Right forelimb (tissue), 1 donor: ENCODE measurements at places on chromosomes 6 and 20.

- no peak for DNase-seq
Observed at GRCh38 chr6:40194447-40195170, 260.3 kb upstream of the MOCS1 start.

DNA sequence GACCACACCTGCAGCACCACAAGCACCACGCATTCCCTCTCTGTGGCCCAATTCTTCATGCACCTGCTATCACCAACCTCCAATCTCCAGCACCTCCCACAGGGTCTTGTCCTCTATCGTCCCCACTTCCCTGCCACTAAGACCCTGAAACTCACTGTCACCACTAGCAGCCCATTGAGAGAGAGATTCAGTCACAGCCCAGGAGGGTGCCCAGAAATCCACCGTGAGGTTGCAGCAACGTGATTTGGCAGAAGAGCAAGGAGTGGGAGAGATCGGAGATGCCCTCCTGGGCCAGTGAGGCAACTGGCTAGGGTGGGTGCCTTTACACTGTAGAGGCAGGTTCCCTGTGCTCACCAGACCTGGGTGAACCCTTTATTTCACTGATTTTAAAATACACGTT lies 90.1 kb downstream of the ANKRD60 start:
- no peak for DNase-seq

DNA sequence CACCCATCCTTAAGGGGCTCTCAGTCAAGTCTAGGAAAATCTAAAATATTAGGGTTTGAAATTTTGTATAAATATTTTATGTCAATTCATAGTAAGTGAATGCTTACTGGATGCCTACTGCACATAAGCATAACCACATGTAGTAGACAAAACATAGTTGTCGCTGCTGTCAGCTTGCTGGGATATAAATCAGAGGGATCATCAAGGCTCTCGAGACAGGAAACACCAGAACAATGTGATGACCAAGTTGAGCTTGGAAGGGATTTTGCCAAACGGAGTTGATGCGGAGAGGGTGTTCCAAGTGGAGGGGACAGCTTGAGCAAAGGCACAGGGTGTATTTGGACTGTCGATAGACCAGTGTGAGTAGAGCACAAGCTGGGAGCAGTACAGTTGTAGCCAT lies 105.8 kb upstream of the SUPT3H start:
- no peak for DNase-seq

DNA sequence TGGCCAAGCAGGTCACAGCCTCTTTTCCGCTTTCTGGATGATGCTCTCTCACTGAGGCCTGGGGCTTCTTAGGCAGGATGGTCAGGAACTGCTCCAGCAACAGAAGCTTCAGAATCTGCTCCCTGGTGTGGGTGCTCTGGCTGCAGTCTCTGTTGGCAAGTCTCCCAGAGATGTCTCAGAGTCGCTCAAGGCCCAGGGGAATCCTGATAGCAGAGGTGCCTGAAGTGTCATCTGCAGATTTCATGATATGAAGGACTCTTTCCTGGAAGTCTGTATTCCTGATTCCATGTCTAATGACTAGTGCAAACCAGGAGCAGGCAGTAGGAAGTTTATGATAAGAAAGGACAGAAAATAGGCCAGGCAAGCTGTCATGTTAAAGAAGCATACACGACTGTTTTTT lies 20.3 kb downstream of the ZSCAN31 start:
- no peak for DNase-seq

DNA sequence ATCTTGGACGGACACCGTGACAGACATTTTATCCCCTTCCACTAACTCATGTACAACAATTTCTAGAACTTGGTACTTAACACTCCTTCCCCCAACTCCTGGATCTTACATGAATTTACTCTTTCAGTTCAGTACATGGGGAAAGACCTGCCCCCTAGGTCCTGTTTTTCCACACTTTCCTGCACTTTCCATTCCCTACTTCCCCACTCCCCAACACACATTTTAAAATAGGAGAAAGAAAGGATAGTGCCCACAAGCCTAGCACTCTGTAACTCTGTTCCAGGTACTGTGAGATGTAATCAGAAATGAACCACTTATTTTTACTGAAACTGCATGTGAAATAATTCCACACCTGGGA lies 1.3 kb downstream of the ADGRG6 start:
- DNase-seq, result no peak

GRCh38 chr20:1673424-1673823 lies 15.8 kb upstream of the SIRPG start:
- no peak for DNase-seq

GRCh38 chr6:107894809-107895396 lies 63.1 kb downstream of the SEC63 start:
- no peak for DNase-seq

DNA sequence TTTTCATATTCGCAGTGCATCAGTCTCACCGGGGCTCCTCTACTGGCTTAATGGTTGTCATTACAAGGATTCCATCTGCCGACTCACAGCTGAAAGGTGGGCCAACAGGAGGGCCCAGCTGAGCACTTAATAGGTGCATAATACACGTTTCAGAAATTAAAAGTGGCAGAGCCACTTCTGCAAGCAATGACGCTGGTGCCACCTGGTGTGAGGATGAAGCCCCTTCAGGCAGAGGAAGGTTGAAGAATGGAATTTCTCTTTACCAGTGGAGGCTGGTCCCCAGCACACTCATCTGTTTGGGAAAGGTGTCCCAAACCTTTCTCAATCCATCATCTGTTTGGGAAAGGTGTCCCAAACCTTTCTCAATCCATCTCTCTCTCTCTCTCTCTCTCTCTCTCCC lies 8.2 kb upstream of the STMND1 start:
- no peak for DNase-seq

- no peak for DNase-seq
Observed at GRCh38 chr6:39929733-39930461, 4.4 kb downstream of the MOCS1 start.

- DNase-seq, result no peak
Observed at GRCh38 chr6:145761584-145761983, 26.3 kb upstream of the EPM2A start.

DNA sequence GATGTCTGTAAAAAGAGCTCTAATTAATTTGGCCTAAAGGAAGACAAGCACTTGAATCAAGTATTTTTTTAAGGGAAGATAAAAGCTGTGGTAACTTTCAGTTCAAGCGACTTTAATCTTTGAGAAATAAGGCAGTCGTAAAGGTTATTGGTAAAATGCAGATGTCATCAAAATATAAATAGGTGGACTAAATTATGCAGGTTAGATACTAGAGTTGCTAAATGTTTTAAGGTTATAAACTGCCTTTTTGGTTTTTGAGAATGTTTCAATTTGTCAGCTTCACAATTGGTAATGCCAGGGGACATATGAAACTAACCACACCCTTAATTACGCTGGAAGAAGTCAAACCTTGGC lies 159.5 kb upstream of the OLIG3 start:
- no peak for DNase-seq

GRCh38 chr20:23995905-23996666 lies 7.5 kb upstream of the GGTLC1 start:
- peak; percentile 59 for DNase-seq

DNA sequence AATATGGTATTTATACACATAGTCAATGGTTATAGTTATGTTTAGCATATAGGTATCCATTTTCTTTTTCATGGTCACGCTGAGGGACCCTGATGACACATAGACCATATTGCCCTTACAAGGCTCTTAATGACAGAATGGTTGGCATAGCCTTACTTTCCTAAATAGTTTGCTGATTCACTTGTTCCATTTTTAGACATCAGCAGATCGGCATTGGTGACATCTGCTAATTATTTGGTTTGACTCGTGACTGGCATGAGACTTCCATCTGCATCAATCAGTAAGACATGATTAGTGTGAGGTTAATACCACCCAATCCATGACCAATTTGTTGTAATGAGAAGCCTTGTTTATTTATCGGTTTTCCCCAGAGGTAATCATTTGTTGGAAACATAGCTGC lies 309.7 kb downstream of the ALDH8A1 start:
- no peak for DNase-seq

DNA sequence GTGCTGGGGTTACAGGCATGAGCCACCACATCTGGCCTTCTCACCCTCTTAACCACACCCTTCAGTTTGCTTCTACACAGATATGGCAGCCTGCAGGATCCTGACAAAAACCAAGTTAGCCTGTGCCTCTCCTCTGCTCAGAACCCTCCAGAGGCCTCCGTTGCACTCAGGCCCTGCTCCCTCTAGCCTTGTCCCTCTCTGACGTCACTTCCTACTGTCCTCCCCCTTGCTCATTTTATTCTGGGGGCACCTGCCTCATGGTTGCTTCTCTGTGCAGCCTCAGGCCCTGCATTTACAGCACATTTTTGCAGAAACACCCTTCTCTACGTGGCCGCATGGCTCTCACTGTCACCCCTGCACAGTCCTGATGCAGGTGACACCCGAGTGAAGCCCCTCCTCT lies 105.6 kb downstream of the CDC5L start:
- DNase-seq, result peak; percentile 12

DNA sequence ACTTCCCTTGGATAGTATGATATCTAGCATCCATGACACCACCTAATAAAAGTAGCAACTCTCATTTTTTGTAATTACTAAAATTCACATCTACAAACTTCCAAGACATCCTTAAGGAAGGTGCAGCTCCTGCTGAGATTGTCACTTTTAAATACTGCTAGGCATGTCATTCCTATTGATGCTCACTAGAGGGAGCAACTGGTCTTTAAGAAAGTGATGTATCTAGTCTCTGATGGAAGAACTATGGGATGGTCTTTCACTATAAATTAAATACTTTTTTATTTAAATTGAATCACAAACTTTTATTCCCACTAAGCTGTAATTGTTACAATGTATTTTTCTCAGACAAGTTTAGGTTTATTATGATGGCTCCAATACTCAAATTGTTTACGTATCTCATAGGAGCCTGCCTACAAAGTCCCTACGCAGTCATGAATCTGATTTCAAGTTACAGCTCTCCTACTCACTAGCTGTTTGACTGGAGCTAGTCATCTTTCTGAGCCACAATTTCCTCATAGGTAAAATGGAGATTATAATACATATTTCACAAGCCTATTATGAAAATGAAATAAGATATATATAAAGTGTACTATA lies 8.1 kb upstream of the TSPYL1 start:
- DNase-seq, result no peak

DNA sequence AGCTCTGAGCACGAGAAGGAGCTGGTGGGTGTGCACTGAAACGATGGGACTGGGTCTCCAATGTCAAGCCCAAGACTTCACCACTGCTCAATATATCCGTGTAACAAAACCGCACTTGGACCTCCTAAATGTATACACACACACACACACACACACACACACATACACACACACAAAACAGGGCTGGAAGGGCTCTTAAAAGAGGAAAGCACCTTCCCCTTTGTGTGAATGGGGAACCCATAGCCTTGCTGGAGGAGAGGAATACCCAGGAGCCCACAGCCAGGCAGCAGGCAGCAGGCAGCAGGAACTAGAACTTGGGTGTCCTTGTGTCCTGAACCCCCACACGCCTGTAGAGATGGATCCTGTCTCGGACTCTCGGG lies 29.8 kb downstream of the TGM2 start:
- no peak for DNase-seq

- no peak for DNase-seq
Observed at GRCh38 chr6:162736961-162737360, 9.2 kb downstream of the PACRG start.

DNA sequence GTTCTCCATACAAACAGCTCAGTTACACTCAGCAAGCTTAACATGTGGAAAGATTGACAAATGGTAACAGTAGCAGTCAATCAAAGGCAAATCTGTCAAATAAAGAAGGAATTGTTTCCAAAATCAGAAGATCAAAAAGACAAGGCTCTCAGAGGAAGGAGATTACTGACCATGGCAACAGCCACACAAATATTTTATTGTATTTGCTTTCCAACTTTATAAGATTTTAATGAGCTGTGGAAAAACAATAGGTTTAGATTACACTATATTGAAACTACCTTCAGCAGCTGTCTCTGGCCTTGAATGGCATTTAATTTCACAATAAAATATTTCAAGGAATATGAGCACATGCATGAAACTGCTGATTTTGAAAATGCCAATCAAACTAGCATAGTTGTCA lies 1143.9 kb upstream of the GJE1 start:
- DNase-seq, result no peak

DNA sequence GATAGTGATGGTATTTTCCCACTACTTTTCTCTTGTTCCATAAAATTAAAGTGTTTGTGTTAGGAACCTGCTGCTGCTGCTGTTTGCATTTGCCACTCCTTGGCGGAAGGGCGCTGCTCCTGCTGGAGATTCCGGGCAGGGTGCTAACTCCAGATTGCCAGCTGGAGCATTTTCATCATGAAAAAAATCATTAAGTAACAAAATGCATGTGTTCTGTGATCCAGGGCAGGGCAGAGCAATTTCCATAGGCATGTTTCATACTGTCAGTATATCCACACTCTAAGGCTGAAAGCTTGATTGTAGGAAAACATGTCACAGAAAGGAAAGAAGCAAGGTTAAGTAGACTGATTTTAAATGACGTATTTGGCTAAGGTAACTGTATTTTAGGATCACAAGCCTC lies 24.0 kb downstream of the PBOV1 start:
- no peak for DNase-seq

- DNase-seq, result no peak
Observed at GRCh38 chr20:49591217-49591865, 23.4 kb upstream of the PTGIS start.

GRCh38 chr6:104591573-104592334 lies 268.0 kb downstream of the HACE1 start:
- DNase-seq, result no peak

GRCh38 chr6:101779051-101779844 lies 385.7 kb downstream of the GRIK2 start:
- DNase-seq, result no peak

DNA sequence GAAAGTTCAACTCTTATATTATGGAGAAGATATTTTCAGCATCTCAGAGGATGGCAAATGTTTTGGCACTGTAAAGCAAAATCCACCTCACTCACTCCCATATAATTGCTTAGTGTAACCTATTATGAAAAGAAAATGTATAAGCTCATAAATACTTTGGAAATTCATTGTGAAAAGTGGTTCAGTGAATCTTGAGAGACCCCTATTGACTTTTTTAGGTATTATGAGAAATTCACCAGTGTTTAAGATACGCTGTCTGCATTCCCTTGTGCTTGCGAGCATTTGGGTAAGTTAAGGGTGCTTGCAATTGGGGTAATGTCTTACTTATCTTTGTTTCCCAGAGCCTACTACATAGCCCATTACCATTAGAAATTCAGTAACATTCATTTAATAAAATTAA lies 66.3 kb upstream of the BMP5 start:
- no peak for DNase-seq

GRCh38 chr6:162385980-162386379 lies 341.6 kb downstream of the PRKN start:
- DNase-seq, result no peak

DNA sequence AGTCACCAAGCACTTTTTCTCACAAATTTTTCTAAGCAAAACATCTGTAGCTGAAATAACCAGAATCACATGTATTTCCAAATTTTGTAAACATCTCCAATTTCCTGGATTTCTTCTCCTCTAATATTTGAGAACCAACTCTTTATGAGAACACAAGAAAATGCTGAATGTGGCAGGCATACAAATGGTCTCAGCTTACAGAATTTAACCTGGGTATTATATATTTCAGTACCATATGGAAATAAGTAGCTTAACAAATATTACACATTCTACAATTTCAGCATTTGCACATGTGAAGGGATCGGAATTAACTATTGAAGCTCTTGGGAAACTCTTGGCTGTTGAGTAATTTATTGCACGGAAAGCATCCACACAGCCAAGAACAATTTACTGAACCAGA lies 92.5 kb downstream of the TBXT start:
- no peak for DNase-seq

- DNase-seq, result no peak
Observed at GRCh38 chr20:8803065-8803464, 265.8 kb upstream of the PLCB4 start.

GRCh38 chr6:161940519-161940918 lies 666.7 kb upstream of the AGPAT4 start:
- DNase-seq, result no peak

GRCh38 chr6:5282191-5282623 lies 20.9 kb downstream of the FARS2 start:
- DNase-seq, result no peak
